Smooth muscle cell of the brain vasculature (primary cell): ENCODE measurements at places on chromosomes 1 and 21.

GRCh38 chr1:201562659-201563405, 23.9 kb downstream of the NAV1 start:
- no peak for DNase-seq

- DNase-seq: no peak
These were observed 5.3 kb downstream of the OLFML2B start for GRCh38 chr1:162018418-162018817.

- no peak for DNase-seq
These were observed 11.4 kb downstream of the NCF2 start for GRCh38 chr1:183578856-183579255.

GRCh38 chr1:203379825-203380224, 28.9 kb upstream of the FMOD start:
- no peak for DNase-seq

GRCh38 chr1:111517469-111518225, 14.2 kb upstream of the ADORA3 start:
- no peak for DNase-seq

- no peak for DNase-seq
These were observed 123.3 kb downstream of the SMYD3 start for GRCh38 chr1:246383791-246384190.

- DNase-seq: no peak
These were observed 369.7 kb downstream of the RRAGC start for GRCh38 chr1:38489844-38490270.

- DNase-seq: no peak
These were observed 35.5 kb downstream of the MTR start for GRCh38 chr1:236830560-236830959.

GRCh38 chr1:110067479-110067892, 3.0 kb downstream of the ALX3 start:
- DNase-seq: no peak

DNA sequence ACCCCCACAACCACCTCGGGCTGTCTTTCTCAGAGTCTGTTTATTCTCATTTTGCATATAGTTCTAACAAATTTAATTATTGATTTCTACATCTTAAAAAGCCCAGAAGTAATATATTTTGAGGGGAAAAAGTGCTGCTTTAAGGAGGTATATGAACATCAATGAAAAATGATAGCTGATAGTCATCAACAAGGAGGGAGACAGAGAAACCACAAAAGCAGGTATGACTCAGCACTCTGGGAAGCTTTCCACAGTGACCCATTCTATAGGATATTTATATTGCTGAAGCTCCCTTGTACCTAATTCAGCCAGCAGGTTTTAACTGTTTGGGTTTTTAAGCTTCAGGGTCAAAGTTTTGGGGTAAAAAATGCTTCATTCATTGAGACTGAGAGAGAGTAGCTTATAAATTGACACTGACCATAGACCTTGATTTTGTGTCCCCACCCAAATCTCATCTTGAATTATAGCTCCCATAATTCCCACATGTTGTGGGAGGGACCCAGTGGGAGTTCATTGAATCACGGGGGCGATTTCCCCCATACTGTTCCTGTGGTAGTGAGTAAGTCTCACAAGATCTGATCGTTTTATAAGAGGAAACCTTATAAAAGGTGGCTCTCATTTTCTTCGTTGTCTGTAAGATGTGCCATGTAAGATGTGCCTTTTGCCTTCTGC, 27.4 kb downstream of the VANGL1 start:
- no peak for DNase-seq

GRCh38 chr1:160795951-160796383, at the start of gene LY9:
Gene LY9, plus strand, starts transcription at chr1:160796174. Its CDS starts 14 bp downstream, at chr1:160796188.
- no peak for DNase-seq

DNA sequence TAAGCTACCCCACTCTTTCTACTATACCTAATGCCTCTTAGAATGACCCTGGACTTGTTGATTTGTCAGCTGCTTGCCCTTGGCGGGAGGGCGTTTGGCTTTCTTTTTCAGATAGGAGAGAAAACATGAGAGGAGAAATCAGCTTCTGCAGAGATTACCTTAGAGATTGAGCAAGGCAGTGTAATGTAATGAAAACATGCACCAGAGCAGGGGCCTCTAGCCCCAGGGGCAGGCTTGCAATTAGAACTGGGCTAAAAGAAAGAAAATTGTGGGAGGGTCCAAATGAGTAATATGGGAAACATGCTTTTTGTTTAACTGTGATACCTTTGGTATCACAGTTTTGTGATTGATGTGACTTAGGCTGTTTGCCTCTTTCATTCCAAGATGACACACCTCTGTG, 89.7 kb downstream of the PBX1 start:
- DNase-seq: no peak

- no peak for DNase-seq
These were observed 6.6 kb downstream of the TNFRSF8 start for GRCh38 chr1:12069623-12070244.

GRCh38 chr1:238675221-238675620, 711.1 kb upstream of the CHRM3 start:
- DNase-seq: no peak

GRCh38 chr1:230124186-230125128, 57.4 kb downstream of the GALNT2 start:
- no peak for DNase-seq

GRCh38 chr1:114750780-114751179, 7.0 kb downstream of the CSDE1 start:
- DNase-seq: no peak

DNA sequence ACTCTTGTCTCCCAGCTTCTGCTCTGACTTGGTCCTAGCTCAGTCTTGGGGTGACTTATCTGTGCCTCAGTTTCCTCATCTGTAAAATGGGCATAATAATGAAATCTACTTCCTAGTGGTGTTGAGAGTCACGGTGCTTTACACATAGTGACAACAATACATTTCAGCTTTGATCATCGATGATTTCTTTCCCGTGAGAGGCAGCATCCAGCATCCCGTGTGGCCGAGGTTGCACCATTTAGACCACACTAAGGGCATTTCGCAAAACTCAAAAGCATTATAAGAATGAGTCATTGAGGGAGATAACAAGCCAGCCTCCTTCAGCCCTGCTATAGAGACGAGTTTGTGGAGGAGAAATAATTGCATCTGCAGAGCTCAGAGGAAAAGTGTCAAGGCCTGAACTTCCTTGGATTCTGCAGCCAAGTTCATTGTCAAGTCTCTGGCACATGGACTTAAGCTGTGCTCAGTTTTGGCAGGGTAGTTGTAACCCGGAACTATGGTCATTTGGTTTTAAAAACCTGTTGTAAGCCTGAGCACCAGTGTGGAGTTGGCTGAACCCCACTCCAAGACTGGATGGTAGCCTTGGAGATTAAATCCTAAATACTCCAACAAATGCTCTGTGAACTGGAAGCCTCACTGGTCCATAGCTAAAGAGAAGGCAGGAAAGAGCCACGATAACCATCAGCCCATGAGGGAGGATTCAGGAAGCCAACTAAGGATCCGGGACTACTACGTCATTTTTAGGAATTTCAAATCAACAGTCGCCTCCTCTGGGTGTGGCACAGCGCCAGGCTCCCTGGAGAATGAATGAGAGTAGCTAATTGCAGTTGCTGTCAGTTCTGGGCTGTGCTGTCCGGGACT, 64.2 kb downstream of the TCP10L start:
- no peak for DNase-seq

- no peak for DNase-seq
These were observed 6.4 kb downstream of the NUAK2 start for GRCh38 chr1:205315008-205315618.

DNA sequence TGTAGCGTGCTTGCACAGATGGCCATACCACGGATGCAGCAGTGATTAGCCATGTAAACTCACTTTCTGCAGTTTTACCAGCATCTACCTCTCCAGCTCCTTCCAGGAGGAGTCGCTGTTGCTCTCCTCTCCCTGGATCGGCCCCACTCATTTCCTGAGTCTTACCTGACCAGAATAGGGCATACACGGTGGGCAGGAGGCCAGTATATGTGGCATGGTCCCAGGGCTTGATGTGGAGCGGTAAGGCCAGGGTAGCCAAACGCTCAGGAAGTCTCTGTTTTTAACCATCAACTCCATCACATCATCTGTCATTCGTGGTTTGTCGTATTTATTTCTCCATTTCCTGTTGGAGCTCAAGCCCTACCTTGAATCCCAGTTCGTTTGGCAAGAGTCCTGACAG, 163.4 kb upstream of the USP24 start:
- no peak for DNase-seq

DNA sequence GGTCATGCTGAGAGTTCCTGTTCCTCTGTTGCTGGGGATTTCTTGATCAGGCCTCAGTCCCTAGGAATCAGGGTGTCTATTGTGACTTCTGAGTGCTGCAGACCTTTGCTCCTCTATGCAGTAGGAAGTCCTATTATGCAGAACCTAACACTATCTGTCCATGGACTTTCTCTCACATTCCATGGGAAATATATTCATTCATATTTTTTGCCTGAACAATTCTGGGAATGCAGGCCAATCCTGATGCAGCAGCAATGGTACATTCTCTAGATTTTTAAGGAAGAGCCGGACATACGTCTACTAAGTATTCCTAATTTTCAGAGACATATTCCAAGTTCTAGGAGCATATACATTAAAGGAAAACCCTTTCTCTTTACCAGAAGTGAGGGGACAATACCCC, 61.1 kb upstream of the C1orf87 start:
- DNase-seq: no peak

DNA sequence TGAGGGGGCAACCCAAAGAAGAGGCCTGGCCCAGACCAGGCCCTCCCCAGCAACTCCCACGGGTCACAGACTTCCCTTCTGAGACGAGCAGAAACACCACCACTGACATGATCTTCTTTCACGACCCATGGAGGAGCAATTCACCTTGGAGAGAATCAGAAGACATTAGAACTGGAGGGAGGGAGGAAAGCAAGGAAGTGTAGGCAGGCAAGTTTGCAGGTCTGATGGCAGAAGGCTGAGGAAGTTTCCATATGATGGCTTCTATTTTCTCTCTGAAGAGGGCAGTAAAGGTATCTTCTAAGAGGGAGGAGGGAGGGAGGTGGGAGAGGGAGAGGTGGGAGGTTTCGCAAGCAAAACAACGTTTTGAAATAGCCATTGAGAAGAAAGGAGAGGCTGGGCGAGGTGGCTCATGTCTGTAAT, 1.4 kb upstream of the UBXN10 start:
- no peak for DNase-seq

- DNase-seq: no peak
These were observed 10.4 kb downstream of the BARHL2 start for GRCh38 chr1:90706437-90707362.

- no peak for DNase-seq
These were observed 22.2 kb downstream of the ARHGEF16 start for GRCh38 chr1:3476666-3477065.

DNA sequence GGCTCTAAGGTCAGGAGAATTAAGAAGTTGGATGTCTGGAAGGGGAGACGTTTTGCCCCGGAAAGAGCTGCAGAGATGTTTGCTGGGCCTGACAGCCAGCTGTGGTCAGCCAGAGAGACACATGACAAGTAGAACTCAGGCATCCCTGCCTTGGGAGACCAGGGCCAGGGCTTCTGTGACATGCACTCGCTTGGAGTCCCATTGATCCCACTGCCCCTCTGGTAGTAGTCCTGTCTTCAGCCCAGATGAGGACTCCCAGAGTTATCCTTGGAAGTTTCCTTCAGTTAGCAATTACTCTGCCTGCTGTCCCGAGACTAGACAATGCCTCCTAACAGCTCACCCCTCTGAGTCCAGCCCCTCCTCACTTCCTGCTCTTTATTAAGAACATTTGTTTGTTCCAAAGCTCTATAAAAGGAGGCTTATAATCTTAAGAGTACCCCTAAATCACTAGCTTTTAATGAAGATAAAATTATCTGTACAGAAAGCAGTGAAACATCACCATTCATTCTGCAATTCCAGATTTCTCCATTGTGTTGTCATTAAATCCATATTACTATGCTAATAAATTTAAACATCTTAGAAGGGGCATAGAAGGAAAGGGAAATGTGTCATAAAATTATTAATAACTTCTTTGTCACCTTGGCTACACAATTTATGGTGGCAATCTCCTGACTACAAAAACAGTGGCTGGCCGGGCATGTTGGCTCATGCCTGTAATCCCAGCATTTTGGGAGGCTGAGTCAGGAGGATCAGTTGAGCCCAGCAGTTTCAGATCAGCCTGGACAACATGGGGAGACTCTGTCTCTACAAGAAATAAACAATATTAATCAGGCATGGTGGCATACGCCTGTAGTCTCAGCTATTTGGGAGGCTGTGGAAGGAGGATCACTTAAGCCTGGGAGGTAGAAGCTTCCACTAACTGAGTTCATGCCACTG, 94.2 kb downstream of the KCNK1 start:
- no peak for DNase-seq

GRCh38 chr21:32136546-32136945, 142.3 kb downstream of the MIS18A start:
- no peak for DNase-seq

GRCh38 chr1:224193319-224193966, 10.4 kb downstream of the DEGS1 start:
- no peak for DNase-seq

GRCh38 chr1:65845535-65846060, 52.9 kb downstream of the PDE4B start:
- DNase-seq: no peak

DNA sequence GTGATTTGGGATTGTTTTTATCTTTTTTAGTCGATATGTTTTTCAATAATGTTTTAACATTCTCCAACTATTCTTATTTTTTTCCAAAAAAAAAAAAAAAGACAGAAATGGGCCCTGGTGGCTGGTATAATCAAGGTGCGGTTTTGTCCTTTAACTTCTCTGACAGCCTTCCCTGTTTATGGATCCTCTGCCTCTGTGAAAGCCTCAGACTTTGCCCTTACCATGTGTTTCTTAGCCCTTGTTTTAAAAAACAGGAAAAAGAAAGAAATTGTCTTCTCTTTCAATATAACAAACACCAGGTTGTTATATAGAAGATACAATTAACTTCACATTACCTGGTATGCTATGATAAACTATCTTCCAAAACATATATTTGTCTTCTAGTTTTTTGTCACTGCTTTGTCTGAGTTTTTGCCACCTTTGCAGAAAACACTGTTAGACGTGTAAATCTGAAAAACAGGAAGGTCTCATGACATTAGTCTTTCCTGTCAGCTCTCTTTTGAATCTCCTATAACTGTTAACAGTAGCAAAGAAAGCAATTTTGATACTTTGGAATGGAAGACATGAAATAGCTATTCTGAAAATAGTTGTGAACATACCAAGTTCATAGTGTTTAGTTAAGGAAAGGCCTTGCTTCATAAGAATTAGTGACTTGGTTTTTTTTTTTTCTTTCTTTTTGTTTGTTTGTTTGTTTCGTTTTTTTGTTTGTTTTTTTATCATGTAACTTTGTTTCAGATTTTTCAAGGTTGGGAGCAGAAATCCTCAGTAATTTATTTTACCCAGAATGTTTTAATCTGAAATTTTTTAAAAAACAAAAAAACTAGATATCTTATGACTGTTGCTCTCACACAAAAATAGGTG, 31.7 kb upstream of the CACYBP start:
- no peak for DNase-seq

GRCh38 chr1:8472668-8473067, 154.8 kb downstream of the SLC45A1 start:
- DNase-seq: no peak

GRCh38 chr21:32044205-32045180, 171.7 kb downstream of the HUNK start:
- DNase-seq: no peak
